Upper lobe of left lung (tissue), 6 donors: ENCODE measurements at places on chromosomes 2 and 18. TPM values are rescaled to one million over a fixed set of nuclear protein-coding genes. Genes with fewer than 3 reads are reported as not detected.

DNA sequence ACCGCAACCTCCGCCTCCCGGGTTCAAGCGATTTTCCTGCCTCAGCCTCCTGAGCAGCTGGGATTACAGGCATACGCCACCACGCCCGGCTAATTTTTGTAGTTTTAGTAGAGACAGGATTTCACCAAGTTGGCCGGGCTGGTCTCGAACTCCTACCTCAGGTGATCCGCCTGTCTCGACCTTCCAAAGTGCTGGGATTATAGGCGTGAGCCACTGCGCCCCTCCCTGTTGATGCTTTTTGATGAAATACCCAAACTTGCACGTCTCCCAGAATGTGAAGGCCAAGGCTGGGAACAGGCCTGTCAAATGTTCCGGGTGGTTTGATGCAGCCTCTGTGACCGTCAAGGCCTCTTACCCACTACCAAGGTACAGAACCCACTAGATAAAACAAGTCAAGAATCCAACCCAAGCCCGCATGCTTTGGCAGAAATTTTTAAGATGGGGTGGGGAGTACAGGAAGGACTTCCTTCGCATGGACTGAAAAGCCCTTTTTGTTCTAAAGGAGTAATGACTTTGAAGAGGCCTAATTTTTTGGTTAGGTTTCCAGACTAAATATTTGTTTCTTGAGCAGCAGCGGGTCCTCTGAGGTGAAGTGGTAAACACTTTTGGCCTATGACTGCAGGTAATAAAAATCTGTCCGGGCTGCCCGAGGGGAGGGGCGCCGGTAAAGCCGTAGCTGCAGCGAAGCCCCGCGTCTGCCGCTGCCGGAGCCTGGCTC is 3.7 kb upstream of the EVX2 start:
- no peak overlapping the region for H3K4me3 ChIP-seq
- peaks cover 40% of the 10 kb centered on the region for H3K27me3 ChIP-seq
- H3K36me3 ChIP-seq: no peaks in the 10 kb centered on the region
- H3K27ac ChIP-seq: no peak overlapping the region
- no peak for DNase-seq
- peaks cover 14% of the 10 kb centered on the region for H3K4me1 ChIP-seq

GRCh38 chr2:42809819-42810120 is 17.4 kb upstream of the HAAO start:
- no peaks in the 10 kb centered on the region for H3K27me3 ChIP-seq
- peak; percentile 97 for DNase-seq
- peak overlapping the region; percentile 66 for H3K4me3 ChIP-seq
- peaks cover 24% of the 10 kb centered on the region for H3K4me1 ChIP-seq
- peak overlapping the region; percentile 99 for H3K27ac ChIP-seq

DNA sequence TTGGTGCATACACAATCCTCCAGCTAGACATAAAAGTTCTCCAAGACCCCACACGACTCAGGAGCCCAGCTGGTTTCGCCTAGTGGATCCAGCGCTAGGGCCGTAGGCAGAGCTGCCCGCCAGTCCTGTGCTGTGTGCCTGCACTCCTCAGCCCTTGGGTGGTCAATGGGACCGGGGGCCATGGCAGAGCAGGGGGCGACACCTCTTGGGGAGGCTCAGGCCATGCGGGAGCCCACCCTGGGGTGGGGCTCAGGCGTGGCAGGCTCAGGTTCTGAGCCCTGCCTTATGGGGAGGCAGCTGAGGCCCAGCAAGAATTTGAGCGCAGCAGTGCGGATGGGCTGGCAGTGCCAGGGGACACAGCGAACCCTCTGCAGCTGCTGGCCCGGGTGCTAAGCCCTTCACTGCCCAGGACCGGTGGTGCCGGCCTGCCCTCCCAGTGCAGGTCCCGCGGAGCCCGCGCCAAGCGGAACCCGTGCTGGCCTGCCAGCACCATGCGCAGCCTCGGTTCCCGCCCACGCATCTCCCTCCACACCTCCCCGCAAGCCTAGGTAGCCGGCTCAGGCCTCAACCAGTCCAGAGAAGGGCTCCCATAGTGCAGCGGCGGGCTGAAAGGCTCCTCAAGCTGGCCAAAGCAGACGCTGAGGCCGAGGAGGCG is 1566.6 kb upstream of the SLC39A10 start:
- no peak overlapping the region for H3K27ac ChIP-seq
- no peaks in the 10 kb centered on the region for H3K4me1 ChIP-seq
- H3K27me3 ChIP-seq: no peaks in the 10 kb centered on the region
- H3K36me3 ChIP-seq: no peaks in the 10 kb centered on the region

Gene IGFBP5
- 41.9 TPM for total RNA-seq

Gene LIPG
- 5.1 TPM for total RNA-seq

Gene NRP2
- 68.4 TPM for total RNA-seq

Gene SPATS2L
- 127 TPM for total RNA-seq
